Cardiac septum (tissue), 1 donor: ENCODE measurements at places on chromosomes 3 and 15. TPM values are rescaled to one million over a fixed set of nuclear protein-coding genes. Genes with fewer than 3 reads are reported as not detected.

GRCh38 chr15:29688506-29689286, 133.6 kb downstream of the TJP1 start:
- DNase-seq = no peak

DNA sequence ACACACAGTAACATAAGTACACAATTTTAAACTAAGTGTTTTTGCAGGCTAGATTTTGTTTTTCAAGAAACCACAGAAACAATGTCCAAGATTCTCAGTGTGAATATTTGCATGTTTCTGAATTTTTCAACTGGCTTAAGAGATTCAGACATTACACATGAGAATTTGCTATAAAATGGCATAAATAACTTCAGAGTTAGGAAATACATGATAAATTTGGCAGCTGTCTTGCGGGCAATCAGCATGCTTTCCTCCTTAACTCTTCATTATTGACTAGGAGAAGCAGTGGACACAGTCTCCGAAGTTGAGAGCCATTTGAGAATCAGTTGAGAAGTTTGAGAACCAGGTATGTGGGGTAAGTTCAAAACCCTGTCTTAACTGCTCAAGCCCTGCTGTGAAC, 625.6 kb upstream of the SGO1 start:
- no peak for DNase-seq

GRCh38 chr3:124056846-124057245, 64.9 kb upstream of the ROPN1 start:
- DNase-seq = no peak

DNA sequence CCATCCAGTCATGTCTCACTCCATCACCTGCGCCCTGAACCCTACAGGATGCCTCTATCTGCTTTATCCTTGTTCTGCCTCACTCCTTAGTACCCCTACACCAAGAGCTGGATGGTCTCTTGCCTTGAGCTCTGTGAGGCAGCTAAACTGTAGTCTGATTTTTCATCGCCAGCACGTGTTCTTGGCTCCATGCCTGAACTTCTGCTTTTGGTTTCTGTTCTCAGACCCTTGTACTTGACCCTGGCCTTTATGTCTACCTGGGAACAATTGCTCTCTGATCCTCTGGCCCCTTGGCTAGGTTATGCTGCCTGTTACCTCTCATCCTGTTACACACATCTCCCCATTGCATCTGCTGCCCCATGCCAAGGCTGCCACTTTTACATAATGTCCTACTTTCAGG, 318.0 kb upstream of the LMCD1 start:
- DNase-seq = no peak

GRCh38 chr3:119831941-119832371, 50.1 kb downstream of the NR1I2 start:
- no peak for DNase-seq

- DNase-seq = no peak
These were observed 12.2 kb upstream of the SACM1L start for GRCh38 chr3:45677033-45677446.

DNA sequence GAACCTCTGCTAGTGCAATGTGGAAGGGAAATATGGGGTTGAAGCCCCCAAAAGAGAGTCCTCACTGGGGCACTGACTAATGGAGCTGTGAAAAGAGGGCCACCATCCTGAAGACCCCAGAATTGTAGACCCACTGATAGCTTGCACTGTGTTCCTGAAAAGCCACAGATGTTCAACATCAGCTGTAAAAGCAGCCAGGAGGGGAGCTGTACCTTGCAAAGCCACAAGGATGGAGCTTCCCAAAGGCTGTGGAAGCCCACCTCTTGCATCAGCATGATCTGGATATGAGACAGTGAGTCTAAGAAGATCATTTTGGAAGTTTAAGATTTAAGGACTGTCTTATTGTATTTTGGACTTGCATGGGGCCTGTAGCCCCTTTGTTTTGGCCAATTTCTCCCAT, 125.8 kb upstream of the TGFBR2 start:
- no peak for DNase-seq

GRCh38 chr3:71031914-71032521, 551.5 kb downstream of the FOXP1 start:
- no peak for DNase-seq

DNA sequence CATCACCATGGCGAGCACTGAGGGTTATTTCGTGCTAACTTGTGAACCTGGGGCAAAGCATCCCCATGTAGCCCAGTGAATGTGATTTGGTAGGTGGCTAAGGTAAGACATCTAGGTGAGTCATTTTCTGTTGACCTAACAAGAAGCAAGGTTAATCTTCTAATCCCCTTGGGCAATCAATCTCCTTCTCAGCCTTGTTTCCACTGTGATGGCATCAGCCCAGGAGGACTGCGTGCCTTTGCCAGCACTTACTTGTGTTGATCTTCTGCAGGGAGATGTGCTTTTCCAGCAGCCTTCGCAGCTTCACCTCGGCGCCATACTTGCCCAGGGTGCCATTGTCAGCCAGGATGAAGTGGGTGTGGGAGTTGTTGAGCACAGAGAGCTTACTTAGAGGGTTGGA, 35.7 kb downstream of the TRPM1 start:
- DNase-seq = no peak

DNA sequence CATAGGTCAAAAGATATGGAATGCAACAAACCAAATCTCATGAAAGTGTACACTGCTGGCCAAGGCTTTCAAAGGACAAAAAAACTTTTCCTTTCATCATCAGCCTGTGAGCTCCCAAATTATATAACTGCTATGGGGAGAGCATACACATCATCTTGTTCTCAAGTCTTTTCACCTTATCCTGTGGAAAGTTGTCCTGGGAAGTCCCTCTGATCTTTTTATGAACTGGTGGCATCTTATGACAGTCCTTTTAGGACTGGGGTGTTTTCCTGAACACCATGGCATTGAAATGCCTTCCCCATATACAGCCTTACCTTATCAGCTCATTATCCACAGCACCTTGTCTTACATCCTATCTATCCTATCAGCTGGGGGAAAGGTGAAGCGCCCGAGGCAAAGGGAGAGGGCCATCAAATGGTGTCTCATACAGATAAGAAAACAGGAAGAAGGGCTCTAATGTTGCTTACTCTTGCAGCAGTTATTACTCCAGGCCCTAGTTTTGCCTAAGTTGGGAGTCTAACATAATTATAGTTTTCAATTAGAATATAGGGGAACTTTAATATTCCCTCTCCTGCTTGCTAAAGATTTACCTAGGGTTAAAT, 61.5 kb upstream of the GOLIM4 start:
- no peak for DNase-seq

DNA sequence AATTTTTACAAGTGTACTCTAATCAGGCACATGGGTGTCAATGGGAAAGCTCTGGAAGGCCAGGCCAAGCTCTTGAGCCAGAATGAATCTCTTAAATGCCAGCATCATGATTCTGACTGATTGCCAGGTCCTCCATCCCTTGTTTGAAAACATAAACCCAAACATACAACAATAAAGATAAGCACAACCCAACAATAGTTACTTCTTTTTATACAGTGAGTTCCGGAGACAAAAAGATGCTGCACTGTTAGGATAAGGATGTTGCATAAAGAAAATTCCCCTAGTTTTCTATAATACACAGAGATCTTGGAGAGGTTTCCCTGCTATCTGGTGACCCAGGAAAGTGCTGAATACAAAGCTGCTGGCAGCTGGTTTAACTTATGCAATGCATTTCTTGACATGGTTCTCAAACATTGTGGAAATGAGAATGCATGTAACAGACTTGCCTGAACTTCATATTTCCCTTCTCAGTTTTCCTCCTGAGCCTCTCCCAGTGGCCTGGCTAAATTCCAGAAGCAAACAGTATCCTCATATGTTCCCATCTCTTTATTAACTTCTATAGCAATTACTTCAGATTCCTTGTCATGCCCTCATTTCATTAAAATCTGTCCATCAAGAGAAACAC, 180.1 kb upstream of the PRICKLE2 start:
- no peak for DNase-seq

GRCh38 chr15:80846031-80846815, 67.1 kb downstream of the CEMIP start:
- DNase-seq = no peak

- DNase-seq = no peak
These were observed 184.3 kb downstream of the P3H2 start for GRCh38 chr3:189936201-189936945.

GRCh38 chr15:71484080-71484479, 326.3 kb upstream of the NR2E3 start:
- no peak for DNase-seq

GRCh38 chr3:170003881-170004356, 33.9 kb upstream of the GPR160 start:
- DNase-seq = no peak

DNA sequence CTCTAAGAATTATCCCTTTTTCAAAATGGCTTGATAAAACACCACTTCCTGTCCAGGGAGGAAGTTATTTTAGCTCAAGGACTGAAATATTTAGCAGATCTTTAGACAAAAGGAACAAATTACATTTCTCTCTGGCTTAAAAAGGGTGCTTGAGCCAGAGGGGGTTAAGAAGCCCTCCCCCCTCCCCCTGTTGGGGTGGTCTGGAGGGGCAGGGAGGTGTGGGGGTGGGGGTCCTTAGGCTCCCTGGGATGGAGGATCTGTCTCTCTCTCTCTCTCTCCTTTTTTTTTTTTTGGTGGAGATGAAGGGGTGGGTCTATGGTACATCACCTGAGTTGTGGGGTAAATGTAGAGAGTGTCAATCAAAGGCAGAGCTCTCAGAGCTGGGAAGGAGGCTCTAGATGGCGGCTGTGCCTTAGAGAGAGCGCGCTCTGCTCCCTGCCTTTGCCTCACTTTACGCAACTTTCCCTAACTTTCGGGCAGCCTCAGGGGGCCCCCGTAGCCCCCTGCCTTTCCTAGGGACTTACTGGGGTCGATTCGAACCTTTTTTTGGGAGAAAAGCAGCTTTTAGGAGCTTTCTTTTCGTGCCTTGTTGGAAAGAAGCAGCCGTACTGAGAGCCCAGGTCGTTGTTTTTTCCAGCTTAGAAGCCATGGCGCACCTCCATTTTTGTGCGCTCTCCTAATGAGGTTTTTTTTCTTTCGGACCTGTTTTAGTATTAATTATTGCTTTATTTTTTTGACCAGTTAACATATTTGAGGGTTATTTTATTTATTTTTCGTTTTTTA, at the start of gene CHD2:
CHD2 (plus strand) TSS at position 377 of the 783 bp plus-strand sequence. CDS start 914 bp downstream, outside the sequence.
- peak; percentile 84 for DNase-seq

DNA sequence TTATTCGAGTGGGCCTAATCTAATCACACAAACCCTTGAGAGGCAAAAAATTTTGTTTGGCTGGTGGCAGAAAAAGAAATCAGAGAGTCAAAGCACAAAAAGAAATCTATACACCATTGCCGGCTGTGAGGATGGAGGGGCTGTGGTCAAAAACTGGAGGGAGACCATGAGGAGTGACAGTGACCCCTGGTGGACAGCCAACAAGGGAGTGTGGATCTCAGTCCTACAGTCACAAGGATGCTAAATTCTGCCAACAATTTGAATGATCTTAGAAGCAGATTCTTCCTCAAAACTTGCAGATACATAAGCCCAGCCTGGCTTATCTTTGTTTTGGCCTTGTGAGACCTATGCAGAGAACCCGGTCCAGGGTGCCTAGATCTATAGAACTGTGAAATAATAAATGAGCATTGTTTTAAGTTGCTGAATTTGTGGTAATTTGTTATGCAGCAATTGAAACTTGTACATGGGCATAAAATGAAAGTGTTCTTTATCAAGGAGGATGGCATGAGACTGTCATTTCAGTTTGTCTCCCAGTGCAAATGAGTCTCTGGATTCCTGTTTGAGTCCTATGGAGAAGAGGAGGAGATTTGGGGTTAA, 103.0 kb upstream of the ARHGEF26 start:
- no peak for DNase-seq

- no peak for DNase-seq
These were observed 106.4 kb downstream of the TUSC7 start for GRCh38 chr3:116815831-116816588.

- DNase-seq = no peak
These were observed 50.7 kb upstream of the FOXB1 start for GRCh38 chr15:59953392-59953883.

DNA sequence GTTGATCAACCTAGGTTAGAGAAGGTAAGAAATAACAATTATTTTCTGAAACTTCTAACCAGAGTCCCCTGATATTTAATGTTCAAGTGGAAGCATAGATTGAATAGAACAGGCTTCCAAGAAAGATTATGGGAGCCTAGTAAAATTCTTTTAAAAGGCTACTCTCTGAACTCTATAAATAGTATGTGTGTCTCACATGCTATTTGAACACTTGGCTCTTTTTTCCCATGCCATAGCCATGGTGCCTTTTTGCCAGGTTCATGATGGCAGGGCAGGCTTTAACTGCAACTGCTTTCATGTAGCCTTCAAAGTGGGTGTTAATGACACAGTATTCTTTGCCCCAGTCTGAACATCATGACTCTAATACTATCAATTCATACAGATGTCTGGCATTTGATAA, 22.9 kb upstream of the STRIT1 start:
- DNase-seq = no peak

DNA sequence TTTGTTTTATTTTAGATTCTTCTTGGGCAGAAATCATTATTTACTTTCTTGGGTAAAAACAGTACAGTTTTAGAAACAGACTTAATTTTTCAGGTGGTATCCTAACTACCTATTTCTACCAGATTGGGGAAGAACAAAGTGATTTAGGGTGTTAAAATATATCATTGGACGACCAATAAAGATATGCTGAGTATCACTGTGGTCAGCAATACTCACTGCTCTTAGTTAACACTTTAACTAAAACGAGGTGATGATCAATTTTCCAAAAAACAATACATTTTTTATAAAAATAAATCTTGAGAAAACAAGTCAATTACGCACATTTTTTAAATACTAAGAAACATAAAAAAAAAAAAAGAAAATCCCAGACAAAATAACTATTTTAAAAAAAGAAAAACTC, 3.6 kb downstream of the COPS2 start:
- no peak for DNase-seq

DNA sequence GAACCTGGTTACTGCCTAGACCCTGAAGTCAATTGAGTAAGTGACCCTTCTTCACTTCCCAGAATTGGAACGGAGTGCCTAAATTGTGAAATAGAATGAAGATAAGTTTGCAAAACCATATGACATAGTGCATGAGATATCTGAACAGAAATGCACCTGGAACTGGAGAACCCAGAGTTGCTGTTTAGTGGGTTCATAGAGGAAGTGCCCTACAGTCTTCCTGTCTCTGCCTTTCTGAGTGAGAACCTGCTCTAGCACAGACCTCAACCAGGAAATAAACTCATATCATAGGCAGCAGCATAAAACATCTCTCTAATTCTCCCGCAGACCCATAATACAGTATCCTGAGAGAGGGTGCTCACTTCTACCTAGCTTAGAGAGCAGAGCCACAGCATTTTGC, 82.9 kb downstream of the EOMES start:
- no peak for DNase-seq

- peak; percentile 90 for DNase-seq
These were observed 148.0 kb upstream of the TBL1XR1 start for GRCh38 chr3:177345049-177345972.

GRCh38 chr3:180961087-180961486, 28.4 kb downstream of the DNAJC19 start:
- no peak for DNase-seq

GRCh38 chr15:79243723-79244122, 38.8 kb upstream of the ANKRD34C start:
- peak; percentile 84 for DNase-seq

The TUSC7 gene
- not detected for total RNA-seq

The TMEM266 gene
- total RNA-seq = not detected

The TM2D3 gene
- 45.0 TPM for total RNA-seq

The MAP6D1 gene
- 2.3 TPM for total RNA-seq

The CILP gene
- 24.0 TPM for total RNA-seq

The PPP2R3A gene
- total RNA-seq = 82.8 TPM

The SERPINI1 gene
- 10.5 TPM for total RNA-seq

The UCN2 gene
- total RNA-seq = 0.48 TPM

The PDIA5 gene
- 8.8 TPM for total RNA-seq

The MKRN3 gene
- total RNA-seq = 0.32 TPM

The CFAP161 gene
- total RNA-seq = 1.7 TPM

The CSTA gene
- 2.0 TPM for total RNA-seq

The GOLGA6L7 gene
- total RNA-seq = not detected

The SLC15A2 gene
- 0.92 TPM for total RNA-seq

The RASGRP1 gene
- 2.2 TPM for total RNA-seq
